ENCODE measurements at places on chromosomes 3 and 15. TPM values are rescaled to one million over a fixed set of nuclear protein-coding genes. Genes with fewer than 3 reads are reported as not detected.

The PLA2G4E gene
- total RNA-seq = not detected

The TMEM108 gene
- total RNA-seq = 0.67 TPM

The MKRN3 gene
- total RNA-seq = 2.3 TPM

The POC1A gene
- 2.1 TPM for total RNA-seq

The NTRK3 gene
- total RNA-seq = 28.4 TPM

The MST1 gene
- total RNA-seq = 20.6 TPM

The TADA3 gene
- total RNA-seq = 43.1 TPM

DNA sequence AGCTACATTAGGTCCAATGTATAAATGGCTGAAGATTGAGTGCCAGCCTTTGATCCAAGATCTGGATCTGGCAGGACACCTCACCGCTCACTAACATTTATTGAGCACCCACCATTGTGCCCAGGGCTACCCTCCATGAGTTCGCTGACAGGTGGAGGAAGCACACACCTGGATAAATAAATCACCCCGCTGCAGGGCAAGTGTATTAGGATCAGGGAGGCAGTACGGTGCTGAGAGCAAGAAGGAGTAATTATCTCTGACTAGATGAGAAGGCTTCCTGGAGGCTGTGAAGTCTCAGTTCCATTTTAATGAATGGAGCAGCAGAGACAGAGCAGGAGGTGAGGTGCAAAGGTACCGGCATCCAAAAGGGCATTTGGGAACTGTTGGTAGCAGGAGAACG, 104.1 kb downstream of the LIPC start:
- no peak for DNase-seq

DNA sequence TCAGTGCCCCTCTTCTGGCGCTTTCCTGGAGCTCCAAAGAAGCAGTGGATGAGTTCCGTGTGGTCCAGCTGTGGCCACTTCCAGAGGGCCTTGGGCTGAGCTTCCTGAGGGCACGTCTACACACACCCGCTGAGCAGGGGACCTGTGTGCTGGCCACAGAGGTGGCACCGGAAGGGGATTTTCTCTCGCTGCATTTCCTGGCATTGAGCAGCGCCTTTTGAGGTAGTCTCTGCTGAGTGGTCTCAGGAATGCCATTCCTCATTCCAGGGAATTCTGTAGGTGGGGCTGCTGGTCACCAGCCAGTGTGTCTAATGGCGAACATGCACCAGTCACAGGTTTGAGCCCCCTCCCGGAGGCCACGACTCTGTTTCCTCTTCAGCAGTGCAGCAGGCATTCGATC, 48.1 kb downstream of the AMOTL2 start:
- DNase-seq = peak; percentile 54

DNA sequence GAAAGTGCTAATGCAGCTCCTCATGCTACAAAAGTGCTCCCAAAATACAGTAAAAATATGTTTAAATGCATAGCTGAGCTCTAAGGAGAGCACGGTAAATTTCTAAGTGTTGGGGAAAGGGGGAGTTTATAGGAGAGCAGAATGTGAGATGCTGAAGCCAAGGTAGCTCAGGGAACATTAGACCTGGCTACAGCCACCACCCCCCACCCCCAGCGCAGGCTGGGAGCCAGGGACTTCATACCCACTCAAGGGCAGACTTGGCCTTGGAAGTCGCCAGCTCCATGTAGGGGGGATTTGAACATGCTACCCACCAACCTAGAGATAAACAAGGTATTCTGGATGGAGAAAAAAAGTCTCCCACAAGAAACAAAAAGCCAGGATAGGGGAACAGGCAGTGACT, 142.2 kb downstream of the MEGF11 start:
- DNase-seq = no peak

DNA sequence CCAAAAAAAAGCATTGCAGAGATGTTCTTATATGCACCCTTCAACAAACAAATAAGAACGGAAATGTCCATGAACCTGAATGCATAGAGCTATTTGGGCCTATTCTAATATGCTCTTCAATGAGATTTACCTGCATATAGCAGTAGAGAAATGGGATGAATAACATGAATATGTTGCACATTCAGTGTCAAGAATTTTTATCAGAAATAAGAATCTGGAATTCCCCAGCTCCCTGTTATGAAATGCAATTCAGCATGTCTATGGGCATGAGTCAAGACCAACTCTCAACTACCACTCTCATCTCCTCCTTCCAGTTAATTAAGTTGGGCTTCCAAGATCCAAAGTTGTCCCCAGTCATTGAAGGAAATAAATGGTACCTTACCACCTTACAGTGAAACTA, 133.7 kb upstream of the ALCAM start:
- DNase-seq = no peak

DNA sequence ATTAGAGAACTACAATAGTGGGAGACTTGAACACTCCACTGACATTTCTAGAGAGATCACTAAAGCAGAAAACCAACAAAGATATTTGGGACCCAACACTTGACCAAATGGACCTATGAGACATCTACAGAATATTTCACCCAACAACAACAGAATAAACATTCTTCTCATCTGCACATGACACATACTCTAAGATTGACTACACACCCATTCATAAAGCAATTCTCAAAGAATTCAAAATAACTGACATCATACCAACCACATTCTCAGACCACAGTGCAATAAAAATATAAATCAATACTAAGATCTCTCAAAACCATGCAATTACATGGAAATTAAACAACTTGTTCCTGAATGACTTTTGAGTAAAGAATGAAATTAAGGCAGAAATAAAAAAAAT, 473.7 kb downstream of the LPP start:
- no peak for DNase-seq

DNA sequence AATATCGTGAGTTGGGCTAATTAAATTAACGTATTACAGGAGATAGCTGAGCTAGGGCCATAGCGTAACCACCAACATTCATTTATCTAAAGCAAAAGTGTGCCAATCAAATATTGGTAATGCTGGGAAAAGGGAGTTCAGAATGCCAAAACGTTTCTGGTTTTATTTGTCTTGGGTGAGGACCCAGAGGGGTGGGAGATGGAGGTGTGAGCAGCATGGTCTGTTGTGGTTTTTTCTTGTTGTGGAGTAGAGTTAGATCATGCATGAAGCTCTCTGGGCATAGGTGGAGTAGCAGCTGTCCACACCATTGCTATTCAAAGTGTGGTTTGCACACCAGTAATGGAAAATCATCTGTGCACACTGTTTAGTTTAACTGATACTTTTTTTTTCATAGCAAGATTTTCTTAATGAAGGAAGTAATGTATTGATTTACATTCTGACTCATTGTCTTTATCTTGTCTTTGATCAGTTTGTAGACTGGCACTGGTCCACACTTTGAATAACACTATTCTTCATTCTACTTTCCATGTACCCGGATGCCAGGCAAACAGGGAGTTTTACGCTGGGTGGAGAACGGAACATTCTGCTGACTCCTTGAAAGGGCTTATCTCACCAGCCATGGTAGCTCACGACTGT, 50.8 kb upstream of the CRTC3 start:
- no peak for DNase-seq

GRCh38 chr3:165544432-165544831, 292.8 kb downstream of the BCHE start:
- no peak for DNase-seq
